ENCODE measurements at places on chromosomes 4 and X.

DNA sequence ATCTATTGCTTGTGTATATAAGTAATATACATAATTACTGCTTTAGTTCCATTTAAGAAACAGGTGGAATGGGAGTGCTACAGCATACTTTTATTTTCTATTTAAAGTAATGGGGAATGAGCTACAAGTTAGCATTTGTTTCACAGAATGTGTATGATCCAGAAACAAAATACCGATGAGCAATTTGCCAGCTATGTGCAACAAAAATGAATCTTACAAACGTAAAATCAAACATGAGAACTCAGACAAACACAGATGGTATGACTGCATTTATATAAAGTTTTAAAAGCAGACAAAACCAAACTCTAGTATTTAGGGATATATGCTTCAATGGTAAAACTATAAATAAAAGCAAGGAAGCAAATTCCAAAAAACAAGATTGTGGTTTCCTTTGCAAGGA lies 141.7 kb downstream of the PAPSS1 start:
- DNase-seq: no peak

DNA sequence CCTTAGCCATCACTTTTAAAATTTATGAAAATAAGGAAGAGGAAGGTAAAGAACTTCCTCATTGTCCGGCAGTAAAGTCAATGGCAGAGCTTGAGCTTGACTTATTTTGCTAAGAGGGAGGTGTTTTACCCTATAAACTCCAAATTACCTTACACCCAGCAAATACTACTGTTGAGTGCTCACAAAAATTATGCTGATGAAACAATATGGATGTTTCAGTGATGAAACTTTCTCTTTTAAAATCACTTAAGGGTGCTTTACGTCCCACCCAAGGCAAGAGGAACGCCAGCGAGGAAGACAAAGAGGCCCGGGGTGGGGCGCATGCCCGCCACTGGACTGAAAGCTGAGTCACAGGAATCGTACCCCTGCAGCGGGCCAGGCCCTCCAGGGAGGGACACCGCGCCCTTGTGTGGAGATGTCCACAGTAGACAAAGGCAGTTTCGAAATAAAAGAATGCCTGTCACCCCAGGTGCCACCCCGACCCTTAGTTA lies 560 bp upstream of the TMSB4X start:
- no peak for DNase-seq

DNA sequence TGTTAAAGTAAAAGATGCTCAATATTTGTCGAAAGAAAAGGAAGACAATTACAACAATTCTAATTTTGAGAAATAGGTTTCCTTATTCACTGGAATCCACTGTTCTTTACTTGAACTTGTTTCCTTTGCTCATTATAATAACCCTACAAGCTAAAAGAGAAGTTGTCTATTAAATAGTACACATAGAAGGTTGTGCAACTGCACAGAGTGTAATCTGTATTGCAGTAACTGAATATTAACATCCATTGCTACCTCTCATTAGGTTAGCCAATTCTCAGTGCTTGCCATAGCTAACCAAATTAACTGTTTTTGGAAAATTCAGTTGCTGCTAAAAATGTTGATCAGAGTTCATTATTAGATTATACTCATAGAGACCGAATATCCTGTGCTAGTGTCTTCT lies 120.0 kb downstream of the PDLIM5 start:
- DNase-seq: no peak

DNA sequence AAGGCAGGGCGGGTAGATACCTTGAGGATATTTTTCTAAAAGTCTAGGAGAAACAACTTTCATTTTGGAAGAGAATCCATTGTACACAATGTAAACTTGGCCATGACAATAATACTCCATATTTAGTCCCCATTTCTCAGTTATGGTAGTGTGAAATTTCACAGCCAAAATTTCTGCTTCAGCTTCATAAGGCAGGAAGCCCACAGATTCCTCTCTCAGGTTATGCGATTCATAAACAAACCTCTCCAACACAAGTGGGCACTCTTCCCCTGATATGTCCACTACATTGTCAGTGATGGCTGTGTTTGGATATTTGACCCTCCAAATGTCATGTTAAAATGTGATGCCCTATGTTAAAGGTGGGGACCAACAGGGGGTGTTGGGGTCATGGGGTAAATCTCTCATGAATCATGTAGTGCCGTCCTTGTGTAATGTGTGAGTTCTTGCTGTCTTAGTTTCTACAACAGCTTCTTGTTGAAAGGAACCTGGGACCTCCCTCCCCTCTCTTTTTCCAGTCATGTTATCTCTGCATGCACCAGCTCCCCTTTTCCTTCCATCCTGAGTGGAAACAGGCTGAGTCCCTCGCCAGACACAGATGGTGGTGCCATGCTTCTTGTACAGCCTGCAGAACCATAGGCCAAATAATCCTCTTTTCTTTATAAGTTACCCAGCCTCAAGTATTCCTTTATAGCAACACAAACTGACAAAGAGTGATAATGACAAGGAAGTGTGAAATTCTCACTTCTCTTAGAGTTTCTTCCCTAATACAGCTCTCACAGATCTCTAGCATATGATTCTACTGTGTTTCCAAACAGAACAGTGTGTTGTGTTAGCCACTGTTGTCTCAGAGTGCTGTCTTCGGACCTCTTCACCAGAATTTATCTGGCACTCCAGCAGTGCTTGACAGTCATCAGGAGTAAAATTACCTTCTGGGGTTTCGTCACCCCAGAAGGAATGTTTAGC lies 598.4 kb upstream of the GNPDA2 start:
- no peak for DNase-seq

Data from stimulated activated CD8-positive, alpha-beta memory T cell treated with anti-CD3 and anti-CD28 coated beads, Interleukin-2, amount 100 ng/mL, for 1 hour (primary cell).